Activated CD4-positive, CD25-positive, alpha-beta regulatory T cell (primary cell): ENCODE measurements at places on chromosomes 7 and 10.
A peak's percentile ranks its signal among the peaks of the same experiment; 100 is the strongest.

DNA sequence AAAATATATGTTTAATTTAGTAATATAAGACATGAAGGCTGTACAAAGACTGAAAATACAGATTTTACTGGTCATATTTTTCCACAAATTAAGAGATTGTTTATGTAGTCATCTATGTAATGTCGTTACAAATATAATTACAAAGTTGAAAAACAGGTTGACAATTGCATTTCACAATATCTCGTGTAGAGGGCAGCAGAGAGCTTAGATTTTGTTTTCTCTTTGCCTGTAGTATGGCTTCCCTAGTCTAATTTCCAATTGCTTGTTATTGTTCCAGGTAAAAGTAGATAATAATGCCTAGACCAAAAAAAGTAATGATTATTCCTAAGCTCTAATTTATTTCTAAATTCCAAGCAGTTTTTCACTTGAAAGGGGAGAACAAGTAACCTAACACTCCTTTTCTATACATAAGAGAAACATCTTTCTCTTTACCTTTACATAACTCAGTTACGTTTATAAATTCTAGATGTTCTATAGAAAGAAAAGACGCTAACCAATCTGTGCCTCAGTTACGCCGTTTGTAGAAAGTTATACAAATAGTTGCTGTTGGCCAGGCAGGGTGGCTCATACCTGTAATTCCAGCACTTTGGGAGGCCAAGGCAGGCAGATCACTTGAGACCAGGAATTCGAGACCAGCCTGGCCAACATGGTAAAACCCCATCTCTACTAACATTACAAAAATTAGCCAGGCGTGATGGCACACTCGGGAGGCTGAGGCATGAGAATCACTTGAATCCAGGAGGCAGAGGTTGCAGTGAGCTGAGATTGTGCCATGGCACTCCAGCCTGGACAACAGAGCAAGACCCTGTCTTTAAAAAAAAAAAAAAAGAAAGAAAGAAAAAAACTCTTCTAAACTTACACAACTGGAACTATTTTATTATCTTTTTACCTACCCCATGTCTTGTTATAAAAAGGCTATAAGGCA is 30.0 kb downstream of the NET1 start:
- DNase-seq, result no peak

DNA sequence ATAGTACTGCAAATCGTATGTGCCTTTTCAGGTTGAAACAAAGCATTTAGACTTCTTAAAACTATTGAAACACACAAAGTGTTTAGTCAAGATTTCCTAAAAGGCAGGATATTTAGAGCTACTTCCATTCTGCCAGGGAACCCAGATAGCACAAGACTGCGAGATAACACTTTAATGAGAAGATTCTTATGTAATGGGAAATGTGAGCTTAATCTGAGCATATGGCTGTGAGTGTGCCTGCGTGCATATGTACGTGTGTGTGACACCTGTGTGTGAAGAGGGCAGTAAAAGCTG is 14.3 kb upstream of the JCAD start:
- DNase-seq, result no peak

GRCh38 chr10:79020015-79020491 is 48.7 kb upstream of the ZMIZ1 start:
- no peak for DNase-seq

DNA sequence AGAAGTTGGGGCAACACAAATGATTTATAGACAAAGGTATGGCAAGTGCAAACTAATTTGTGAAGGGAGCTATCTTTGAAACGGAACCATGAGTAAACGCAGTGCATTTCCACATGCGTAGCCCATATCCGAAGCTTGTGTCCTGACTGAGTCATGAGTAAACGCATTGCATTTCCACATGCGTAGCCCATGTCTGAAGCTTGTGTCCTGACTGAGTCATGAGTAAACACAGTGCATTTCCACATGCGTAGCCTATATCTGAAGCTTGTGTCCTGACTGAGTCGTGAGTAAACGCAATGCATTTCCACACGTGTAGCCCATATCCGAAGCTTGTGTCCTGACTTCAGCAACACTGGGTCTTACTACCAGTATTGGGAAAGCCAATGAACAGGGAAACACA is 95.0 kb downstream of the CELF2 start:
- no peak for DNase-seq

GRCh38 chr7:96061009-96061408 is 260.9 kb downstream of the SLC25A13 start:
- DNase-seq, result no peak

- DNase-seq, result no peak
Observed at GRCh38 chr7:108503112-108504026, 22.6 kb downstream of the PNPLA8 start.

- peak; percentile 87 for DNase-seq
Observed at GRCh38 chr7:44044315-44045225, at the start of gene DBNL. DBNL (plus strand) TSS chr7:44044702; CDS start chr7:44044738, 36 bp downstream.

DNA sequence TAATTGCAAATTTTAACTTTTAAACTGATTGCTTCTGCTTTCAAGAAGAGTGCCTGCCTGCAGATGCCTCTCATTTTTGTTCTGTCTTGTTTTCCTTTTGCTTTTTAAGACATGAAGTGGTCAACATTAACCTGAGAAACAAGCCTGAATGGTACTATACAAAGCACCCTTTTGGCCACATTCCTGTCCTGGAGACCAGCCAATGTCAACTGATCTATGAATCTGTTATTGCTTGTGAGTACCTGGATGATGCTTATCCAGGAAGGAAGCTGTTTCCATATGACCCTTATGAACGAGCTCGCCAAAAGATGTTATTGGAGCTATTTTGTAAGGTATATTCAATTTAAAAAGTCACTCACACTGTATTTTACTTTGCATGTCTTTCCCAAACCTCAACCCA is 8.8 kb downstream of the GSTO2 start:
- DNase-seq, result no peak

DNA sequence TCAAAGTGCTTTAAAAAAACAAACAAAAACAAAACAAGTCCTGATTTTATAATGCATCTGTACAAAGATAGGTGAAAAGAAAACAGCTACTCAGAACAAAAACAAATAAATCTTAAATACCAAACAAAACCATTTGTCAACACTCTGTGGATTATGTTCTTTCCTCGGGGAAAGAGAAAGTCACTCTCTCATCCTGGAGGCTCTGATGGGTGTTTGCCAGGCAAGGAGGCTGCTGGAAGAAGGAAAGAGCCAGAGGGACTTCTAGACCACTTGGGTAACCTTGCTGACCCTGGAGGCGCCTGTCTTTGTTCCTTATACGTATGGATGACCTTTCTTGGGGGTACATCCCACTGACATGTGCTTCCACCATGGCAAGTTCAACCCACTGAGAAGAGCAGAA is 92.8 kb downstream of the ZRANB1 start:
- DNase-seq, result no peak

GRCh38 chr7:45220846-45221618 is 63.4 kb downstream of the RAMP3 start:
- DNase-seq, result no peak

DNA sequence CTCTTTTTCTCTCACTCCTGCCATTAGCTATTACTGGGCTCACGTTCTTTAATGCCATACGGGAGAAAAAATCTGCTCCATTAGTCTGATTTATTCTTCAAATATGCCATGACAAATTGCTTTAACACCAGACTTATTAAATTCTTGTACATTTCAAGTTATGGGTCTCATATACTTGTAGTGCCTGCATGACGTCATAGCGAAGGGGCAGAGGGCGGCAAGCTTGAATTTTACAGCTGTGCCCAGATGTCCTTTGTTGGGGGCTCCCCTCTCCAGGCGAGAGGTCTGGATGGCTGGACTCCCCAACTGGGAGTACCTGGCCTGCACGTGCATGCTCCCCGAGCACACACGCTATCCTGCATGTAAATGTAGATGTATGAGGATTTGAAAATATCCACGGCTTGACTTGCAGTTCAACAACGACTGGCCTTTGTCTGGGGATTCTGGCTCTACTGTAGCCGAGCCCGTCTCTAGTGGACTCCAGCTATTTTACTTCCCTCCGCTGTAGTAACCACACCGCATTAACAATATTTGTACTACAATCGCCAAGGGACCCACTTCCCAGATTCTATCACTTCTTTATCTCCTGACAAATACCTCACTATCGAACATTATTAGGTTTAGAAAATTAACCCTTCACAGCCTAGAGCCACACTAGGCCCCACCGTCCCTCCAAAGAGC is 79.5 kb downstream of the EBF3 start:
- no peak for DNase-seq

DNA sequence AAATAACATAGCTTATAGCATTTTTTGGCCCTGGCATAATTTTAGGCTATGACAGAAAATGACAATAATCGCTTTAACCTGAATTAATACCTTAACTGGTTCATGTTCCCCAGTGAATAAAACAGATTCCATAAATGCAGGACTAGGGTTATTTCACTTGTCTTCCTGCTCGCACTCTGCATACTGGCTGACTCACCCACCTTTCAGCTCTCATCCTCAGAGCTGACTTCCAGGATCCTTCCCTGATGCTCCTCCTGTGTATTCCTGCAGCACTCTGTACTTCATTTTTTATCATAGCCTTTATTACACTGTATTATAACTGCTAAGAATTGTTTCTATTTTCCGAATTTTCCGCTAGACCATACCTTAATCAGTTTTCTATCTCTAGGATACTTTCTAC is 123.7 kb downstream of the AVL9 start:
- DNase-seq, result no peak

GRCh38 chr7:7902845-7903244 is 65.8 kb upstream of the GLCCI1 start:
- no peak for DNase-seq

- no peak for DNase-seq
Observed at GRCh38 chr10:123502983-123503382, 163.2 kb upstream of the GPR26 start.

GRCh38 chr10:43421519-43421918 is 12.5 kb upstream of the HNRNPF start:
- DNase-seq, result no peak

- no peak for DNase-seq
Observed at GRCh38 chr7:41149576-41149975, 553.3 kb downstream of the INHBA start.

DNA sequence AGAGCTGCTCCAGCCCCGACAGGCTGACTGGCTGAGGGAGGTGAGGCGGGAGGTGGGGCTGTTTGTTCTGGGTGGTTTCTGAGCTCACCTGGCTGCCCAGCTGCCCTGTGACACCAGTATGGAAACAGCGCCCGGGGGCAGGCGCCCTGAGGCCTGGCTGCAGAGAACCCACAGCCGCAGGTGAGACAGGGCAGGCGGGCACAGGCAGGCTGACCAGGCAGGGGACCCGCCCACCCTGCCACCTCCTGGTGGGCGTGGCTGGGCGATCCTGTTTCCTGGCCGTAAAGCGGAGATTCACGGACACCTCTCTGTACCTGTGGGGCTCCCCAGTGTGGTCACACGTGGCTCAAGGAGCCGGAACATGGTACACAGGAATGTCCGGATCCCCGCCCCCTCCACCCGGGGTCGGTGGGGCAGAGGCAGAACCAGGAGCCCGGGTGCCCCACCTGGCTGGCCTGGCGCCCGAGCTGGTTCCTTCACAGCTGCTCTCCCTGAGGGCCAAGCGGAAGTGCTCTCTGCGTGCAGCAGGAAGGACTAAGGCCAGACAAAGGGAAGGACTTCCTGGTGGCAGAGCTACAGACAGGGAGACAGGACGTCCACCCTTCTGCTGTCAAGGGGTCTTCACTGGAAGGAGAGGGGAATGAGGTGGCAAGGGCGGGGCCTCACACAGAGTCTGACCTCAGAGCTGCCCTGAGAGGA is 3.9 kb downstream of the MICALL2 start:
- DNase-seq, result no peak

DNA sequence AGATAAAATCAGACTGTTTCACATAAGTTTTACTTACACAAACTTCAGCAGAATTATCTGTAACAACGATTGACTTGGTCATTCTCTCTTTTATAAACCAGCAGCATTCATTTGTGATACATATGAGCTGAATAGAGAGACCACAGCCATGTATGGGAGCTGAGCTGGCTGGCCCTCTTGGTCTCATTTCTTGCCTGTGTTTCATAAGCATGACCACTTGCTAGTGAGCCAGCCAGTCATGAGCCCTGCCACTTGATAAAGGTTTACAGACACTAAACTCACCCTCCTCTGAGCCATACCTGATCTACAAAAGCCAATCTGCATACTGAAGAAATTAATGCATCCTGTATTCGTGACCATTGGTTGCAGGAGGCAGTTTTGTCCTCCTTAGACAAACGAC is 82.1 kb downstream of the PKD1L1 start:
- DNase-seq, result no peak

DNA sequence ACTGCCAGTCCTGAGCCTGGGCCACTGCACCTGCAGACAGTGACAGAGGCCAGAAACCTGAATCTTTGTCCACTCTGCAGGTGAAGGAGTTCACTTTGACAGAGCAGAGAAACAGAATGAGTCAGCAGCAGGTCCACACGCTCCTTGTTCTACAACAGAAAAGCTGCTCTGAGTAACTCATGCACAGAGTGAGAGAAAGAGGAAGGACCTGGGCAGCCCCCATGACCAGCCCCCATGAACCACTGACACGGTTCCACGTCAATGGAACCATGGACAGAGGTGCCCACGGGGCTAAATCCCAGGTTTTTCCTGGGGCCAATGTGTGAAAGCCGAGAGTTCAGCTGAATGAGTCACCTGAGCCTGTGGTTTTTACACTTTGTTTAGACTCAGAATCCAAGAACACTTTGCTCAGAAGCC is 40.8 kb upstream of the CTBP2 start:
- DNase-seq, result no peak

GRCh38 chr10:107031931-107032699 is 132.4 kb downstream of the SORCS1 start:
- no peak for DNase-seq

DNA sequence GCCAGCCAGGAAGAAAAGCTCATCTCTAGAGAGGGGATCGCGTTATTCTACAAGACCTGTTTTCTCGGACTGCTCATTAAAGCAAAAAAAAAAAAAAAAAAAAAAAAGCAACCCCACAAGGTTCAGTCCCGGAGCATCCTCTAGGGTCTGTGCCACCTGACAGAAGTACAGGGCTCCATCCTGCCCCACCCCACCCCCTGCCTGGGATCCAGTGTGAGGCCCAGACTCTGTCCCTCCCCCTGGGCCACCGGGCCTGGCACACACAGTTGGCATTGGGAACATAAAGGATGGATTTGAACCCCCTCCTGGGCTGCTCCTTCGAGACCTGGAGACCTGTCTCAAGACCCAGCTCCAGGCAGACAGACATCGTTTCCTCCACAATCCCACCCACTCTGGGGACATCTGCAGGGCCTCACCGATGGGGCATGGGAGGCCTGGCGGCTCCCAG is 688 bp downstream of the ORAI2 start:
- DNase-seq, result no peak

- DNase-seq, result no peak
Observed at GRCh38 chr7:28729727-28730126, 228.4 kb downstream of the TRIL start.

DNA sequence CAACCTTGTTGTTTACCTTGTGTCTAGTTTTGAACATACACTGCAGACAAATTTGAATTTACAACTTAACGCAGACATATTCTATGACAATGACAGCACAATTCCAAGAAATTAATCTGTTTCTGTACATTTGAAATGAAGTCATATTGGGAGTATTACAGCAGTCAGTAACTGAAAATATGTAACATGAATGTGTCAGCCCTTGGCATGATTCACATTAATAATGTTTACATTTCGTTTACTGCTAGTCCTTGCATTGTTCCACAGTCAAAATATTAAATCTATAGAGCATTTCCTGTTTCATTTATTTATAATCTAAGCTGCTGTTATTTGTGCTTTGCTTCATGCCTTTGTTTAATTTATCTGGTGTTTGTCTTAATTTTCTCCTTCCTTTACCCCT is 80.4 kb downstream of the NOC3L start:
- no peak for DNase-seq
